Thyroid gland (tissue), 4 donors: ENCODE measurements at places on chromosomes 1 and 21.

DNA sequence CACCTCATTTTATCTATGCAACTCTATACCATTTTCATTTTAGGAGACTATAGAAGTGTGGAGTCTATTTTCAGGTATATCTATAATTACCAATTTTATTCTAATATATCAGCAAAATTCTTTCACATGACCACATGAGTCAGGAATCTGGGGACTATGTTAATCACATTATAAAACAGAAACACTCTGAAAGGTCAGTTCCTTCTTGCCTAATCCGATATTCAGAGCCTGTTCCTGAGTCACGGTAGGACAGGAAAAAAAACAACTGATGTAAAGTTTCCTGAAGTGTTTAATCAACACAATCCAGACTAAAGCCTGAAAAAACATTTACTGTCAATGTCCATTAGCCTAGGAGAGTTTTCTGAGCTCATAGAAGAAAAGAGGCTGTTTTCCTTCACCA lies 1902.3 kb downstream of the NCAM2 start:
- H3K36me3 ChIP-seq, result no peaks in the 10 kb centered on the region
- no peak for DNase-seq
- H3K4me3 ChIP-seq, result no peak overlapping the region
- H3K4me1 ChIP-seq, result no peaks in the 10 kb centered on the region

DNA sequence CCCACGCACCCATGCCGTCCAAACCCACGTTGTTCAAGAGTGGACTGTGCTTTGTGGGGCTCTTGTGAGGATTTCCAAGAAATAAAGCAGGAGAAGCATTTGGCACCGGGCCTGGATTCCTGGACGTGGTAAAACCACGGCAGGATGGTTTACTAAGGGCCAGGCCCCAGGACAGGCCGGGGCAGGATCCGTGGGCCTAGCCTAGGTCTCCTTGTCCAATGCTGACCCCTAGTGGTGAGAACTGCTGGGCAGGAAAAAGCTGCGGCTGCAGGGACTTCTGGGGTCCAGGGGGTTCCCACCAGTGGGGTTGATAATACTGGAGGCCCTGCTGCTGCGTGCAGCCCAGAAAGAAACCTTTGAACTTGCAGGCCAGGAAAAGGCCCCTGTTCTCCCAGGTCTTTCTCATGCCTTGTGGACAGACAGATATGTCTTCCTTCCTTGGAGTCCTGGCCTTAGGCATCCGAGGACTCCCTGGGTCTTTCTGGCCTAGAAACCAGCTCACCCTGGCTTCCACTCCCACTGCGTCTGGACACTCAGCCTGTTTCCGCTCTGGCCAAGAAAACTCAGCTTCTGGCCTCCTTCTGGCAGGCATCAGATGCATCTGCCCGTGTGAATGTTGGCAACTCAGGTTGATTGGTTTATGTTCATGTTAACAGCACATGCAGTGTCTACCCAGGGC lies 106.9 kb upstream of the TMEM51 start:
- H3K27ac ChIP-seq, result no peak overlapping the region
- no peaks in the 10 kb centered on the region for H3K36me3 ChIP-seq
- DNase-seq, result peak; percentile 99
- H3K4me3 ChIP-seq, result no peak overlapping the region
- H3K4me1 ChIP-seq, result peaks cover 3% of the 10 kb centered on the region

- H3K27me3 ChIP-seq, result no peaks in the 10 kb centered on the region
- DNase-seq, result no peak
- H3K27ac ChIP-seq, result no peak overlapping the region
- H3K4me3 ChIP-seq, result no peak overlapping the region
- no peaks in the 10 kb centered on the region for H3K4me1 ChIP-seq
Measured at GRCh38 chr1:196007763-196008162, 600.5 kb downstream of the KCNT2 start.

DNA sequence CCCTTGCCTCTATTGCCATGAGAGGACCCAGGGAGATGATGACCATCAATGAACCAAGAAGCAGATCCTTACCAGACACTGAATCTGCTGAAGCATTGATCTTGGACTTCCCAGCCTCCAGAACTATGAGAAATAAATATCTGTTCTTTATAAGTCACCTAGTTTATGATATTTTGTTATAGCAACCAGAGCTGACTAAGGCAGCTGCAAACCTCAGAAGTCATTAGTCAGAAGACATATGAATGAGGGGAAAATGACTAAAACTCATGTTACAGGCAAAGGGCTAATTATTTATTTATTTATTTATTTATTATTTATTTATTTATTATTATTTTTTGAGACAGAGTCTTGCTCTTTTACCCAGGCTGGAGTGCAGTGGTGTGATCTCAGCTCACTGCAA lies 321.1 kb downstream of the TGFB2 start:
- H3K27me3 ChIP-seq, result no peaks in the 10 kb centered on the region
- H3K27ac ChIP-seq, result no peak overlapping the region
- no peak overlapping the region for H3K4me3 ChIP-seq
- DNase-seq, result no peak
- H3K4me1 ChIP-seq, result no peaks in the 10 kb centered on the region
- H3K36me3 ChIP-seq, result no peaks in the 10 kb centered on the region

GRCh38 chr1:15042866-15043265 lies 110.7 kb upstream of the TMEM51 start:
- no peak overlapping the region for H3K4me3 ChIP-seq
- no peaks in the 10 kb centered on the region for H3K27me3 ChIP-seq
- H3K36me3 ChIP-seq, result no peaks in the 10 kb centered on the region
- H3K27ac ChIP-seq, result no peak overlapping the region
- DNase-seq, result no peak

- peak overlapping the region; percentile 92 for H3K27ac ChIP-seq
- peaks cover 63% of the 10 kb centered on the region for H3K4me1 ChIP-seq
Measured at GRCh38 chr1:27536767-27537166, 46.8 kb upstream of the WASF2 start.

DNA sequence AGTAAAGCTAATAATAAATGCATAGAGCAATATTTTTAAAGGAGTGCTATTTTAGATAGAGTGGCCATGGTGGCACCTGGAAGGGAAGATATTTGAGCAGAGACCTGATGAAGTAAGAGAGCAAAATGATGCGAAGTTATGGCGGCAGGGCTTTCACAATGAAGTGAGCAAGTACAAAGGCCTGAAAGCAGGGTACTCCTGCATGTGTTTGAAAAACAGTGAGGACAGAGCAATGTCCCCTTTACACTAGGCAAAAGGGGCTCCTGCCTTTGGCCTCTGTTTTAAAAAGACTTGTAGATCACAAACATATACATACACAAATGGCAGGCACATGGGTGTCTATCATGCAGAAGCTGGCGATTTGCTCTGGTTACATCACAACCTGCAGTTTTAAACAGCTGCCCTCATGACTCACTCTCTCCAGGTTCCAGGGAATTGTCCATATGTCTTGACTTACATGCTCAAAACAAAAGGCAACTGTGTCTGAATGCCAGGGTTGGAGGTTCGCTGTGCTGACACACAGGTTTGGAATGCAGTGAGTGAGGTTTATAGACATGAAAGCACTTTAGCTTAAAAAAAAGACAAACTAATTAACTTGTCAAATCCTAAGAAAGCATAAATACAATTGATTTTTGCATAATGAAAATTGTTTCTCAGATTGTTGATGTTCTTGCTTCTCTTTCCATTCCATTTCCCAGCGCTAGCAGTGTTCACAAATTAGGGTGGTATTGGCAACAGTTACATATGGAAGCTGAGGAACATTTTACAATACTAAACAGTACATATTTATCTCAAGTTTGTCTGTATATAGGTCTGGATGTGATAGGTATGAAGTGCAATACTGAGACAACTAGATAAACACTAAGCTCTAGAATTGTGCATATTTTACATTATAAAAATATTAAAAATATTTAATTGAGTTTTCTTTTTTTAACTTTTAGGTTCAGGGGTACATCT lies 313.9 kb downstream of the BARHL2 start:
- no peak overlapping the region for H3K27ac ChIP-seq
- H3K4me1 ChIP-seq, result no peaks in the 10 kb centered on the region
- no peaks in the 10 kb centered on the region for H3K27me3 ChIP-seq
- no peak overlapping the region for H3K4me3 ChIP-seq
- no peak for DNase-seq
- no peaks in the 10 kb centered on the region for H3K36me3 ChIP-seq

DNA sequence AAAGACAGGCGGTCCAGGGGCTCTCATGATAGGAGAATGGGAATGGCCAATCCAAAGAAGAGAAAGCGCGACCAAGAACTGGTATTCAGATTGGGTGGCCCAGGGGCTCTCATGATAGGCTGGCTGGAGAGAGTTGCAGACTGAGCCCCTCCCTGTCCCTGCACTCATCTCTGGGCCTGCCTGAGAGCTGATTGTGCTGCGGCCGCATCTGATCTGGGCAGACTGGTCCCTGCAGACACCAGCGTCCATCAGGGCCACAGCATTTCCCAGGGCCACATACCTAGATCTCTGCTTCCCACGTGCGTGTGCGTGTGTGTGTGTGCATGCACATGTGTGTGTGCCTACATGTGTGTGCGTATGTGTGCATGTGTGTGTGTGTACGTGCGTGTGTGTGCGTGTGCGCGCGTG lies 30.4 kb upstream of the MAN1C1 start:
- no peaks in the 10 kb centered on the region for H3K36me3 ChIP-seq
- H3K27ac ChIP-seq, result no peak overlapping the region
- H3K4me3 ChIP-seq, result no peak overlapping the region

- DNase-seq, result no peak
- H3K4me1 ChIP-seq, result peaks cover 13% of the 10 kb centered on the region
- H3K27ac ChIP-seq, result no peak overlapping the region
- H3K4me3 ChIP-seq, result no peak overlapping the region
- H3K36me3 ChIP-seq, result no peaks in the 10 kb centered on the region
- H3K27me3 ChIP-seq, result no peaks in the 10 kb centered on the region
Measured at GRCh38 chr1:25197235-25197975, 34.9 kb downstream of the SYF2 start.

DNA sequence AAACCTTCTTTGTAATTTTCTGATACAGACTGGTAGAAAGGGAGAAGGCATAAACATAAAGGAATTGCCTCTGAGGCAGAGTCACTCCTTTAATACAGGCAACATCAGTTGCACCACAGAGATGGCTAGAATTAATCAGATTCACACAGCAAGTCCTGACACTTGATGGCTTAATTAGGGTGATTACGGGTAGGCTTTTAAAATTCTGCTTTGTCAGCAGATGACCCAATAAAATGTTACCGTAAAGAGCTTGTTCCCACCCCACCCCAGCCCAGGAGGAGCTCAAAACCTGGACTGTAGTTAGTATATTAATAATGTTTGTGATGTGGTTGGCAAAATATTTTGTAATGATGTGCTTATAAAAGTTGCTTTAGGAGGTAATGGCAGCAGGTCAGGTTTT lies 9.3 kb upstream of the BTG3 start:
- H3K27me3 ChIP-seq, result no peaks in the 10 kb centered on the region
- H3K27ac ChIP-seq, result no peak overlapping the region
- DNase-seq, result no peak

GRCh38 chr21:16421965-16422364 lies 692.2 kb downstream of the USP25 start:
- H3K4me1 ChIP-seq, result peaks cover 33% of the 10 kb centered on the region
- H3K36me3 ChIP-seq, result no peaks in the 10 kb centered on the region
- H3K4me3 ChIP-seq, result no peak overlapping the region
- DNase-seq, result no peak
- H3K27ac ChIP-seq, result no peak overlapping the region

DNA sequence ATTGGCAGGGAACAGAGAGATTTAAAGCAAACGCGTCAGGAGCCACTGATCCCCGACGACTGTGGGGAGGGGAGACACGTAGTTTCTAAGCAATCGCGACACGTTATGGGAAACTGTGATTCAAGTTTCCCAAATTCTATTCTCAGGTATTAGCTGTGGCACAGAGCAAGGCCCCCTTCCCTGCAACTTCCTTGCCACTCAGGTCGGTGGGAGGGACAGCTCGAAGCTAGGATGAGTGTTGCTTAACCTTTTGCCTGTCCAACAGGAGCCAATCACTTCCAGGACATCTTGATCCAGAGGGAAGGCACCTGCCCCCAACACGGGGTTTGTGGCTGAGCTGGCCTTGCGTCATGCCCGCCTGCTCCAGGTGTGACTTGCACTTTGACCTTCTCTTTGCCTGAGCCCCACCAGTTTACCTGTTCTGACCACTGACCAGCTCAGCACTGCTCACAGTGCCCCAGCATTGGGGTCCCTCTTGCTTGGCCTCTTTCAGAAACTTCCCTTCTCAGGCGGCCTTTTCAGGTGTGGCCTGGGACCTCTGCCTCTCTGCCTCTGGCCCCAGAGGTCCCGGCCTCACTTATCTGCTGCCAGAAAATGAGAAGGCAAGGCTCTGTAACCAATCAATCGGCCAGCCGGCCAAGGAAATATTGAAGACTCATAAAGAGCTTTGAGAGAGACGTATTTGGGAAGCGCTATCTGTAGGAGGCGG lies 24.6 kb downstream of the TEX35 start:
- H3K27ac ChIP-seq, result no peak overlapping the region
- no peaks in the 10 kb centered on the region for H3K27me3 ChIP-seq
- H3K4me3 ChIP-seq, result no peak overlapping the region
- H3K36me3 ChIP-seq, result no peaks in the 10 kb centered on the region

GRCh38 chr1:41249319-41249718 lies 7.2 kb upstream of the SCMH1 start:
- H3K36me3 ChIP-seq, result no peaks in the 10 kb centered on the region
- H3K4me1 ChIP-seq, result peaks cover 4% of the 10 kb centered on the region
- H3K27ac ChIP-seq, result no peak overlapping the region
- H3K27me3 ChIP-seq, result no peaks in the 10 kb centered on the region

GRCh38 chr1:237717106-237717505 lies 173.6 kb downstream of the ZP4 start:
- DNase-seq, result no peak
- no peak overlapping the region for H3K4me3 ChIP-seq
- H3K4me1 ChIP-seq, result no peaks in the 10 kb centered on the region
- no peaks in the 10 kb centered on the region for H3K27me3 ChIP-seq
- H3K27ac ChIP-seq, result no peak overlapping the region

- no peak overlapping the region for H3K4me3 ChIP-seq
- no peak overlapping the region for H3K27ac ChIP-seq
- no peaks in the 10 kb centered on the region for H3K27me3 ChIP-seq
- H3K36me3 ChIP-seq, result no peaks in the 10 kb centered on the region
Measured at GRCh38 chr1:32242341-32242851, 4.6 kb upstream of the FAM167B start.

DNA sequence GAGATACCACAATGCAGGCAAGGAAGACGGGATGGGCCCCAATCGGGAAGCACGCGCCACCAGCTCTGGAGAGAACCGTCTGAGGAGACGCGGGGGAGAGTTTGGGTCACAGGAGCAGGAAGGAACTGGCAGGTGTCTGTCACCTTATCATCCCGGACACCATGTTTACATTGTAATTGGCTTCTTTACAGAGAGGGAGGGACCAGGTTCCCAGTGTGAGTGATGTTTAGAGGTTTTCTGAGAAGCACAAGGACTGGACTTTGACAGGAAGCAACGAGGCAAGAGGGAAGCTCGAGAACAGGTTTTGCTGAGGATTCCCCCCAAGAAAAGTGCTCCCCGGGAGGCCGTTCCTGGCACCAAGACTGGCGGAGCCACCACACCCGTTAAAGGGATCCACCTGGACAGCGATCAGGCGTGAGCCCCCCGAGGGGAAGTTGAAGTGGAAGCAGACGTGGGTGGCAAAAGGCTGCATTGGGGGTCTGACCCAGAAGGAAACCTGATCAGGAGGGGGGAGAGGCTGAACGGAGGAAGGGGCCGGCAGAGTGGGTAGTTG lies 957 bp downstream of the EPS15 start:
- no peaks in the 10 kb centered on the region for H3K27me3 ChIP-seq
- H3K36me3 ChIP-seq, result no peaks in the 10 kb centered on the region
- H3K27ac ChIP-seq, result peak overlapping the region; percentile 94
- DNase-seq, result peak; percentile 30

GRCh38 chr1:244327533-244327932 lies 124.2 kb downstream of the ADSS2 start:
- no peak overlapping the region for H3K27ac ChIP-seq
- H3K4me1 ChIP-seq, result peaks cover 13% of the 10 kb centered on the region
- DNase-seq, result no peak
- no peaks in the 10 kb centered on the region for H3K36me3 ChIP-seq
- no peak overlapping the region for H3K4me3 ChIP-seq
